NCI-H1436 (cell line): ENCODE measurements at places on chromosomes 2 and 18.

- no peak for DNase-seq
These were observed 2.1 kb downstream of the MLPH start for GRCh38 chr2:237488901-237489860.

- peak; percentile 76 for DNase-seq
These were observed 66.6 kb upstream of the ZNF397 start for GRCh38 chr18:35174093-35174731.

- DNase-seq = no peak
These were observed 146.1 kb downstream of the SEPTIN10 start for GRCh38 chr2:109467701-109468100.

DNA sequence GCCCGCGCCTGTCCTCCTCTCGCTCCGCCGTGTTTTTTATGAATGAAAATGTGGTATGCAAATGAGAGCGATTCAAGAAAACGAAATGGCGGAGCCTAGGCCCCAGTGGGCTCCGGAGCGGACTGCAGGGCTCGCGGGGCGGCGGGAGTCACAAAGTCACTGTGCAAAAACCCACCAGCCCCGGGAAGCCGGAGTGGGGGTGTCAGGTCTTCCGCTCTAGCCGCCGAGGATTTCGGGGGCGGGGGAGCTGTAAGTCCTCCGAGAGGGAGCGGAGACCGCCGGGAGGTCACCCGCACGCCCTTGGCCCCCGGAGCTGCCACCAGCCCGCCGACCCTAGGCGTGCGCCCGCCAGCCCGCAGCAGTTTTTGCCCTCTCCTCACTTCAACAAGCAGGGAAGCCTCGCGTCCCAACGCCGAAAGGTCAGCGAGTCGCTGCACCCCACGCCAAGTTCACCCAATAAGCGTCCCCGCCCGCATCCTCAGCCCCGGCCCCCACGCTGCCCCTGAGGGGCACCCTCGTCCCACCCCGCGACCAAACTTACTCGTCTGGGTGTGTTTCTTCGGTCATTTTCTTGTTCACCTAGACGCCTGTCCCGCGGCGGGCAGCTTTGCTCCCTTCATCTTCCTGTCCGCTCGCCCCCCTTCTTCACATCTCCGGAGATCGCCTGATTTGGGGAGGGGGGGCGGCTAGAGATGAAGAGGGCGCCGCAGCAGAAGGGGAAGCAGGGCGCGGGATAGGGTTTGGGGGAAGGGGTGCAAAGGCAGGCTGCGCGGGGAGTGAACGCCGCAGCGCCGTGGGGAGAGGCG lies 775 bp downstream of the SPRED2 start:
- DNase-seq = peak; percentile 63

DNA sequence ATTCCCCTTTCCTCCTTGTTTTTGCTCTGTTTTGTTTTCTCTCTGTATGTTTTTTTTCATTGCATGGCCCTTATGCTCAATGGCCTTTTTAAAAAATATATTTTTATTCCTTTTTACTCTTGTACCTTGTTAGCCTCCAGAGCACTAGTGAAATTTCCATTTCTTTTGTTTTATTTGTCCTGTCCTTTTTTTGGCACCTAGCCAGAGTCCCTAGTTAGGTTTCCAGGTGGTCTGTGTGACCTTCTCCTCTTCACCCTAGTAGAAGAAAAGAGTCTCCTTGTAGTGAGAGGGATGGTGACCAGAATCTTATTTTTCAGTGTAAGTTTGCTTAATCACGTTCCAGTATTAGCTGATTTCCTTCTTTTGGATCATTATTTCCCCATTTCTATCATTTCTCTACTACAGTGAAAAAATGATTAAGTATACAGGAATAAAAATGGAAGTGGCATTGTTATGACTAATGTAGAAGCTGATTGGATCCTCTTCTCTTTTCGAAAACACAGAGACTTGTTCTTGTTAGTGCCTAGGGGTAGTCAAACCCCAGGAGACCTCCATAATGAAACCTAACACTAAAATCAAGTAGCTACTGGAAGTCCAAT lies 65.9 kb downstream of the NBEAL1 start:
- no peak for DNase-seq

DNA sequence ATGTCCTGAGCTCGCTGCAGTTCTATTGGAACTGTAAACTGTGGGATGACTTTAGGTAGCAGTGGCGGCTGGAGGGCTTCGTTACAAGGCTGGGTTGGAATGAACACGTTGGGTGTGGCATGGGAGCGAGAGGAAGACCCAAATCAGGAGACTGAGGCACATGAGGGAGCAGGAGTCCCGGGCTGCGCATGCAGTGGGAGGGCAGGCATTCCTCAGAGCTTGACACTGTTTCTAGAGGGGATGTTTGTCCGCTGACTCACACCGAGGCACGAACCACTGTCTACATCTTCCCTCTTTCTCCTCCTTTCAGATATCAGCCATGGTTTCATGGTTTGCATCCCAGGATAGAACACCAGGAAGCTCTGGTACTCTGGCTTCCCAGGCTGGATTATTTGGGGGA lies 40.6 kb upstream of the LAMA1 start:
- DNase-seq = no peak

GRCh38 chr2:4256351-4256750 lies 553.0 kb downstream of the DCDC2C start:
- no peak for DNase-seq

DNA sequence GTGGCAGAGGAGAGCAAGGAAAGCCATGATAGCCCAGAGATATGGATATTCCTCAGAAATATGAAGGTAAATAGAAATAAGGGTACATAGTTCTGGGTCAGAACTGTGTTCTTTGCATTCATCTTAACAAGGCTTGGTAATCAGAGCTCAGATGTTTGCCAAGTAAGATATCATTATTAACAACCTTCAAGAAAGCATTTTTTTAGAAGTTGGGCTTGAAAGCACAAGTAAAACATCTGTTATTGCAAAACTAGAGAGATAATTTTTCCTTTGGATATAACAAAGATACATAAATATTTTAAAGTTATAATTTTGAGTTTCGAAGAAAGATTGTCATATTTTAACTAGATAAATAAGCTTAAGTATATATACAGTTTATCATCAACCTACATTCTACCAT lies 171.4 kb downstream of the ZNF804A start:
- DNase-seq = no peak

DNA sequence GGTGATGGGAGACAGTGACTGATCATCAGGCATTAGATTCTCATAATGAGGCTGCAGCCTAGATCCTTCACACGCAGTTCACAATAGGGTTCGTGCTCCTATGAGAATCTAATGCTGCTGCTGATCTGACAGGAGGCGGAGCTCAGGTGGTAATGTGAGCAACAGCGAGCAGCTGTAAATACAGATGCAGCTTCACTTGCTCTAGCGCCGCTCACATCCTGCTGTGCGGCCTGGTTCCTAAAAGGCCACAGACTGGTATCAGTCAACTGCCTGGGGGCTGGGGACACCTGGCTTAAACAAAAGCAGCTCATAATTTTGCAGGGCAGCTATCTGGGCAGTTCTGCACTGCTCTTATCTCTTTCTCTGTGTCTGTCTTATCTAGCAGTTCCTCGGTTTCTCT lies 20.4 kb upstream of the CD226 start:
- peak; percentile 19 for DNase-seq

DNA sequence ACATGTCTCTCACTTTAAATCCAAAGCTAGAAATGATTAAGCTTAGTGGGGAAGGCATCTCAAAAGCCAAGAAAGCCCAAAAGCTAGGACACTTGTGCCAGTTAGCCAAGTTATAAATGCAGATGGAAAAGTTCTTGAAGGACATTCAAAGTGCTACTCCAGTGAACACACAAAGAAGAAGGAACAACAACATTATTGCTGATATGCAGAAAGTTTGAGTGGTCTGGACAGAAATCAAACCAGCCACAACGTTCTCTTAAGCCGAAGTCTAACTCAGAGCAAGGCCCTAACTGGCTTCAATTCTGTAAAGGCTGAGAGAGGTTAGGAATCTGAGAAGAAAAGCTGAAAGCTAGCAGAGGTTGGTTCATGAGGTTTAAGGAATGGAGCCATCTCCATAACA lies 49.0 kb downstream of the PPP4R1 start:
- no peak for DNase-seq

DNA sequence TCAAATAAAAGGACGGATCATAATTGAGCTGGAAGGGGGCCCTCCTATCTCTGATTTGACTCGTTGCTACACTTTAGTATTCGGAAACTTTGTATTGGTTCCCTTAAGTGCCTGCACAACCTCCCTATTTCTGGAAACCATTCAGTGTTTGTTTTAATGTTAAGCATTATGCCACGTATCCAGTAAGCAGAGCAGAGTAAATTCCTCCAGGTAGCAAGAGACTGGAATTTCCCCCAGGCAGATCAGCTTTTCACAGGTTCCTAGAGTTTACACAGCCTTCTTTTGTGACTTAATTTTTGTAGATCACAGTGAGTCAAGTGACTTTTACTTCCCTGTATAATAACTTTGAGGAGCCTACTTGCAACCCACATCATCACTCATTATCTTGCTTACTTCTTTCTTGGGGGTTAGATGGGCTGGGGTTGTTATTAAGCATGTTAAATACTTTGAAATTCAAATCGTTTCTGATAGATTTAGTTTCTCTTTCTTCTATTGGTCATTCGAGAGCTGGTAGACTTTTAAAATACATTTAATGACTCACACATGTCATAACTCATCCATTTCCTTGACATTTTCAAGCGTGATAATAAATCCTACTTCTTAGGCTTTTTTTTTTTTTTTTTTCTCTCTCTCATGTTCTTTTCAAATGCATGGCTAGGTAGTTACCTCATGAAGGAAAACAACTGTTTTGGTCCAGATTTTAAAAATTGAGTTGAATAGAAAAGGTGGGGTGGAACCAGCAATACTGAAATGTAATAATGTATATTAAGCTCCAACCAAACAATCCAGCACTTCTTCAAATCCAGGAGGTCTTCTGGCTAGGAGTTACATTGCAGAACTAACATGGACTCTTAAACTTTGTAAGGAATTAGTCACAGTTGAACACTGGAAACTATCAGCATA lies 219.3 kb downstream of the NEDD4L start:
- no peak for DNase-seq

- DNase-seq = no peak
These were observed 54.7 kb upstream of the SLC1A4 start for GRCh38 chr2:64934530-64934929.

- no peak for DNase-seq
These were observed 56.6 kb downstream of the ZNF638 start for GRCh38 chr2:71388214-71388613.

DNA sequence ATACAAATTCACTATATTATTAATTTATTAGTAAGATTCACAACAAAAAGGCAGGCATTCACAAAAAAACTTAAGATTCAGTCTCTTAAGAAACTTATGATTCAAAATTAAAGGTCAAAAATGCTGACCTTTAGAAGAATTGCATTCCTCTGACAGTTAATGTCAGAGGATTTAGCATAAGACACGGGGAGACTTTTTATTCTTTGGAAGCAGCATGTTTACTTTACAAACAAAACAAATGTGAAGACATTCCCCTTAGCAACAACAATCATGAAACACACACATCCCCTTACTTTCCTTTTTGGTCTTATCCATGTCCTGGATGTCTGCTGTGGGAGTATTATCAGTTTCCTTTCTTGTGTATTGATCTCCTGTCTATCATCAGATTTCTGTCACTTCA lies 117.1 kb downstream of the RAD51AP2 start:
- DNase-seq = no peak

- no peak for DNase-seq
These were observed 158.9 kb upstream of the SLC14A2 start for GRCh38 chr18:45456090-45457021.

DNA sequence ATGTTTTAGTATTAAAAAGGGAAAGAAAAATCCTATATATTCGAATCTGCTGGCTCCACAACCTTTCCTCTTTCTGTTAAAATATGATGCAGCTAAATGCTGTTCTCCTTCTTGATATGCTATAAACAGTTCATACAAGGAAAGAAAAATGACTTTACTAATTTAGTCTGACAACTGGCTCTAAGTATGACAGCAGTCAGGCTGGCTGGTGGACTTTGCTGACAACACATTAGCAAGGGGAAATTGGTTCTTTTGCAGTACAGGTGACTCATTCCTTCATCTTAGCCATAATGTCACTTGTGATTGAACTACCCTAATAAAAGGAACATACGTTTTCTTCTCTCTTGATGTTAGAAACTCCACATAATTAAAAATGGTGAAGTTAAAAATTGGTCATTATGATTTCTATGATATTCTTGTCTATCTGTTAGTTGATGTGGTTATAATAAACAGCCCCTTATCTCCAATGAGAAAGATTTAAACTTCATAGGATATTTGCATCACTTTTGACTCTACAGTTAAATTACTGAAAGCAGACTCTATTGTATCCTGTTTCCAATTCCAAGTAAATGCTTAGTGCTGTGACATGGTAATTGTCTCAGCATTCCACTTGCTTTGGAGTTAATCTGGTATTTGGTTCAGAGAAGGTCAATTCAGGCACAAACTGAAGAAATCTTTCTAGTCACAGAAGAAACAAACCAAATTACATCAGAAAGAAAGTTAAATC lies 315.3 kb upstream of the GULP1 start:
- no peak for DNase-seq

GRCh38 chr18:54860941-54861340 lies 32.7 kb downstream of the RAB27B start:
- no peak for DNase-seq

- DNase-seq = no peak
These were observed 87.4 kb downstream of the GAREM1 start for GRCh38 chr18:32383050-32383819.

GRCh38 chr2:190659553-190659952 lies 10.7 kb downstream of the NAB1 start:
- DNase-seq = no peak

DNA sequence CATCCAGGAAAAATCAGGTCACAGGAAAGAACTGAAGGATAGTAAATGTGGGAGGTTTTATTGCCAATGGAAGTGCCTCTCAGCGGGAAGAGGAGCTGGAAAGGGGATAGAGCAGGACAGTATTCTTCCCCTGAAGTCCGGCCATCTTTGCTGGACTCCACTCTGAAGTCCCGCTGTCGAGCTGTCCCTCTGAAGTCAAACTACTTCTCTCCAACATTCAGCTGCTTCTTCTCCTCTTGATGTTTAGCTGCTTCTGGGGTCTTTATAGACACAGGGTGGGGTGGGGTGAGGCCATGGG lies 23.5 kb upstream of the SLC39A10 start:
- DNase-seq = no peak

DNA sequence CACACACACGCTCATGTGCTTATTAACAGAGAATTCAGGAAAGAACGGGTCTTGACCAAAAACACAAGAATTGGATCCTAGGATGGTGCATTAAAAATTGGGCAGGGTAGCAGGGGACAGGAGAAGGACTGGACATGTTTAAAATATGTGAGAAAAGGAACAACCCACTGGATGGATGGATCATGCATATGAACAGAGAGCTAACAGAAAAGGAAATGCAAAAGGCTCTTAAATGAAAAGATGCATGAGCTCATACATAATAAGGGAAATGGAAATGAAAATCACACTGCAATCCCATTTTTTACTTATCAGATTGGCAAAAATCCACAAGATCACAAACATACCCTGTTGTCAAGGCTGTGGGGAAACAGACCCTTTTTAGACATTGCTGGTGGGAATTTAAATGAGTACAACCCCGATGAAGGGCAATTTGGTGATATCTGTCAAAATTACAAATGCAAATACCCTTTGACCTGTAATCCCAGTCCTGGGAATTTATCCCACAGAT lies 440.6 kb upstream of the SLC14A2 start:
- no peak for DNase-seq

GRCh38 chr2:231765496-231765929 lies 15.6 kb downstream of the PDE6D start:
- DNase-seq = no peak

- peak; percentile 33 for DNase-seq
These were observed 182.8 kb upstream of the MEIS1 start for GRCh38 chr2:66252109-66252508.

GRCh38 chr2:176159663-176160250 lies 2.6 kb downstream of the HOXD3 start:
- DNase-seq = no peak

- no peak for DNase-seq
These were observed 1.7 kb downstream of the TRIP12 start for GRCh38 chr2:229920011-229920641.
